HuH-7 (cell line): ENCODE measurements at places on chromosomes 12 and 14.

GRCh38 chr12:86711731-86712130, 455.5 kb upstream of the MGAT4C start:
- DNase-seq, result no peak

DNA sequence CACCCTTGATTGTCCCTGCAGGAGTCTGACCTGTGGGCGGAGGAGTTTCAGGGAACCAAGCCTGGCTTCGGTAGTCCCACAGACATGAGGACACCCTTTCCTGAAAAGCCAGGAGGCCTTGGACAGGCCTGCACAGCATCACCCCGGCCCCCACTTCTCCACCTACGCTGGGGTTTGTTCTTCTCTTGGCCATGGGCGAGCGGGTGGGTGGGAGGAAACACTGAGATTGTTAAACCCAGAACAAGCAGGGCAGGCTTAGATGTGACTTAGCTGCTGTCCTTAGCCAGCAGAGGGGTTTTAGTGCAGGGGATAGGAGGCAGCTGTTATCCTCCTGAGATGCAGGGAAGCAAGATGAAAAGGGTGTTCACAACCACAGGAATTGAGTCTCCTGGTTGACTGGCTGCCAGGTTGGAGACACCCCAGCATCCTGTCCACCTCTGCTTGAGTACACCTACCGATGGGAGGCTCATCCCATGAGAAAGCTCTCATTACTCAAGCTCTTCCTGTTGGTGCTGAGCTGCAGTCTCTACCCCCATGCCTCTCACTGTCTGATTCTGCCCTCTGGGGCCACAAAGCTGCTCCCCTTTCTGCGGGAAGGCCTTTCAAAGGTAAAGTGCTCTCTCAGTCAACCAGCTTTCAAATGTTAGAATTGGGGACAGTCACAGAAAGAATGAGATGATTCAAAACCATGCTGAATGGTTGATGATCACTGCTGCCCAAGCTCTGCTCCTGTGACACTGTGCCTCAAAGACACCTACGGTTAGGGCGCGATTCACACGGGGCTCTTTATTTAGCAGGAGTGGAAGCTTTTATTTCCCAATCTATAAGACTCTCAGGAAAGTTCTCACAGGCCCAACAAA, 86.3 kb downstream of the IRF2BPL start:
- DNase-seq, result no peak

DNA sequence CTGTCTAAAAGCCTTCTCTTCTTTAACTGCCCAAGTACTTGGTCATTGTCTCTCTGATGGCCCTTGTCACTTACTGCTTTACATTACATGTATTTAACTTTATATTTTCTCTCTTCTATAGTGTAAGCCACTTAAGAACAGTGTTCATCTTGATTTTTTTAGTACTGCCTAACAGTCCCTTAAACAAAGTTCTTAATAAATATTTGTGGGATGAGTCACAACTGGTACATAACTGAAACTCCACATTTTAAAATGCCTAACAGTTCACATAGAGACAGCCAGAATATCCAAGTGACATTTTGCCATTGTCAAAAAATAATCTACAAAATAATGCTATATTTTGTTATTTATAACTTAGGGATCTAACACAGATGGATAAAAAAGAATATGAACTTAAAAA, 146.6 kb downstream of the STXBP6 start:
- DNase-seq, result no peak

- no peak for DNase-seq
These were observed 245.6 kb upstream of the NPAS3 start for GRCh38 chr14:32693114-32693513.

DNA sequence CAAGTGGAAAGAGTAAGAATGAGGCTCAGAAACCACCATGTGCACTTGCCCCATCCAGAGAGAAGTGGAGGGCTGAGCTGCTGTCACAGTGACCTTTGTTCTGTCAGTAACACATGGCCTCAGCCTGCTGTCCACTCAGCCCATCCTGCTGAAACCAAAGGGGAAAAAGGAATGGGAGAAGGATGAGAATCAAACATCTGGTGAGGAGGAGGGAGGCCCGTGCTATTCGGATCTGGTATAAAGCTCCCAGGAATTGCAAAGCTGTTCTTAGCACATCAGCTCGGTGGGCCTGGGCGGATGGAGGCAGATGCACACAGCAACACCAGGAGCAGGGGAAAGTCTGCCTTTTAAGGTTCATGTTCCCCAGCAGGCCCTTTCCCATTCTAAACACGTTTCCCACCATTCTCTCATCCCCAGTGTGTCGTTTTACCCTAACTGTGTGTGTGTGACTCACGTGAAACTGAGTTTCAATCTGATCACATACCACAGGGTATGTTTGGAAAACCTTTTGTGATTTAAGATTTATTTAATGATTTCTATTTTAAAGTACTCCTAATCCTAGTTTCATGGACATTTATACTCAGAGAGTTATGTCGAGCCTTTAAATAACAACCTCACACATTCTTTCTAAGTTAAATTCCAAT, 36.8 kb downstream of the RTRAF start:
- DNase-seq, result no peak

GRCh38 chr12:19819231-19819630, 379.9 kb downstream of the AEBP2 start:
- DNase-seq, result no peak
